CD8-positive, alpha-beta memory T cell (primary cell): ENCODE measurements at places on chromosomes 12 and 14. TPM values are rescaled to one million over a fixed set of nuclear protein-coding genes. Genes with fewer than 3 reads are reported as not detected.

DNA sequence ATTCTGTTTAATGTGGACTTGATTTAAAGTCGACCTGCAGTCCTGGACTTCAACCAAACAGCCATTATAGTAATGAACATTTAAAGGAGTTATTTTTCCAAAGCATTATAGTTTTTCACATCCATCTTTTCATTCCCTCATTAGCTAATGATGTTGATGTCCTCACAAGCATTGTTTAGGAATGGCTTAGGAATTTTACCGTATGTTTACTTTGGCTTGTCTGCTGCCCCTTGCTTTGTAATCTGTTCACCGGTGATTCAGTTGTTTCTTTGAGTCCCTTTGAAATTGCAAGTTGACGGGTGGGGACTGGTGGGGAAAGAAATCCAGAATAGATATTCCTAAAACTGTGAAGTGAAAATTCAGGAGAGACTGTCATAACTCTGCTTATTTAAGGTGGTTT, 25.4 kb downstream of the PRKCH start:
- DNase-seq, result no peak

- DNase-seq, result no peak
These were observed 236.2 kb upstream of the FLRT2 start for GRCh38 chr14:85293612-85294234.

GRCh38 chr12:71726548-71726947, 28.1 kb upstream of the RAB21 start:
- DNase-seq, result no peak

- DNase-seq, result no peak
These were observed 82.6 kb upstream of the PTPRB start for GRCh38 chr12:70719672-70720420.

- DNase-seq, result no peak
These were observed 19.6 kb downstream of the PIWIL1 start for GRCh38 chr12:130357241-130357640.

The LTA4H gene
- total RNA-seq, result 58.8 TPM

The GPR135 gene
- 0.90 TPM for total RNA-seq

The CCDC175 gene
- total RNA-seq, result not detected
